ENCODE measurements at places on chromosomes 1 and 21.

GRCh38 chr1:145858901-145859490 lies at the start of gene PIAS3:
Gene PIAS3, minus strand, starts transcription at chr1:145859081. Its CDS starts 91 bp downstream, at chr1:145858990.
- DNase-seq = peak; percentile 98

GRCh38 chr1:184190616-184191015 lies 139.1 kb downstream of the TSEN15 start:
- DNase-seq = peak; percentile 65

DNA sequence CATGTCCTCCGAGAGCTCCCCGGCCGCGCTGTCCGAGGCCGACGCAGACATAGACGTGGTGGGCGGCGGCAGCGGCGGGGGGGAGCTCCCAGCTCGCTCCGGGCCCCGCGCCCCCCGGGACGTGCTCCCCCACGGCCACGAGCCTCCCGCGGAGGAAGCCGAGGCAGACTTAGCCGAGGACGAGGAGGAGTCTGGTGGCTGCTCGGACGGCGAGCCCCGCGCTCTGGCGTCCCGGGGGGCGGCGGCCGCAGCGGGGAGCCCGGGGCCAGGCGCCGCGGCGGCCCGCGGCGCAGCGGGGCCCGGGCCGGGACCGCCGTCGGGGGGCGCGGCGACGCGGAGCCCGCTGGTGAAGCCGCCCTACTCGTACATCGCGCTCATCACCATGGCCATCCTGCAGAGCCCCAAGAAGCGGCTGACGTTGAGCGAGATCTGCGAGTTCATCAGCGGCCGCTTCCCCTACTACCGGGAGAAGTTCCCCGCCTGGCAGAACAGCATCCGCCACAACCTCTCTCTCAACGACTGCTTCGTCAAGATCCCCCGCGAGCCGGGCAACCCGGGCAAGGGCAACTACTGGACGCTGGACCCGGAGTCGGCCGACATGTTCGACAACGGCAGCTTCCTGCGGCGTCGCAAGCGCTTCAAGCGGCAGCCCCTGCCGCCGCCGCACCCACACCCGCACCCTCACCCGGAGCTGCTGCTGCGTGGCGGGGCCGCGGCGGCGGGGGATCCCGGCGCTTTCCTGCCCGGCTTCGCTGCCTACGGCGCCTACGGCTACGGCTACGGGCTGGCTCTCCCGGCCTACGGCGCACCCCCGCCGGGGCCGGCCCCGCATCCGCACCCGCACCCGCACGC lies 547 bp downstream of the FOXD2 start:
- peak; percentile 34 for DNase-seq

- DNase-seq = no peak
These were observed 26.7 kb downstream of the HLX start for GRCh38 chr1:220905650-220906560.

DNA sequence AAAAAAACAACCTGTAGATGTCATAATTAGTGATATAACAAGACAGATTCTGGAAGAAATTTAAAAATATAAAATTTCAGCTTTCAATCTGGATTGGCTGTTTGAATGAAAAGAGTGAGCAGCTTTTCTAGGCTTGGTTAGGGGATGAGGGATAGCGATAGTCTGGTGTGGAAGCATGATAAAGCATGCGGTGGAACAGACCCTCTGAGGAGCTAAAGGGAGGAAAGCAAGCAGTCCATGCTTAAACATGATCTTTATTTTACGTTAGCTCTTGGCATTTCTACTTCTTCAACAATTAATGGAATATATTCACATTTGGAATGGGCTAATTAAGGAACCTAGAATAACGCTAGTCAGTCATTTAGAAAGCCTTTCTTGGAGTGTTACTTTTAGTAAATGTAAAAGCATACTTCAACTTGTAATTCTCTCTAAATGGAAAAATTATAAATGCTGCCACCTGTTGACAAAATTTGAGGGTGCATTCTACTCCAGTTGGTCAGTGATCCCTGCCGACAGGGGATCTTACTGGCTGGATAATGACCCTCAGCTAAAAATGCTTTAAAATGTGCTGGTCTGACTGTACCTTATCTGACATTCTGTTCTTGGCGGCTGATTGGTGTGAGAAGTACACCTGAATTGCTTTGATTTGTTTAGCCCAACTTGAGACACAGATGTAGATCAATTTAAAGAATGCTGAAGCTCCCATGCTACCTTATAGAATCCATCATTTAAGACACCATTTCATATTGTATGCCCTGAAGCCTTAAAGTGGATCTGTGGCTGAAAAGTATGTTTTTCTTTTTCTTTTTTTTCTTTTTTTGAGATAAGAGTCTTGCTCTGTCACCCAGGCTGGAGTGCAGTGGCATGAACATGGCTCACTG lies 61.2 kb downstream of the AK4 start:
- DNase-seq = peak; percentile 60

GRCh38 chr1:110956586-110956985 lies 7.1 kb downstream of the LRIF1 start:
- no peak for DNase-seq

DNA sequence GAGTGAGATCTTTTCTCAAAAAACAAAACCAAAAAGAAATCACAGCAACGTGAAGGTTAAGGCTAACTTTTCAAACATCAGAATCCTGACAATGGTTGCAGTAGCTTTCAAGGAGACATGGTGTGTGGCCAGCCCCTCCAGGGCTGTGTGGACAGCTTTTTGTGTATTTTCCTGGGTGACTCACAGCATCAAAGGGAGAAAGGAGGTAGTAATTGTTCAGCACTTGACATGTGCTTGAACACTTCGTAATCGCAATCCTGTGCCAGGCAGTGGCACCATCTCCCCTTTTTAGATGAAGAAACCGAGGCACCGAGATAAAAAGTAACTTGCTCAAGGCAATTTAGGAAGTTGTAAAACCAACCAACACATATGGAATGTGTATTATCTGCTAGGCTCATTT lies 10.3 kb downstream of the NBL1 start:
- no peak for DNase-seq

DNA sequence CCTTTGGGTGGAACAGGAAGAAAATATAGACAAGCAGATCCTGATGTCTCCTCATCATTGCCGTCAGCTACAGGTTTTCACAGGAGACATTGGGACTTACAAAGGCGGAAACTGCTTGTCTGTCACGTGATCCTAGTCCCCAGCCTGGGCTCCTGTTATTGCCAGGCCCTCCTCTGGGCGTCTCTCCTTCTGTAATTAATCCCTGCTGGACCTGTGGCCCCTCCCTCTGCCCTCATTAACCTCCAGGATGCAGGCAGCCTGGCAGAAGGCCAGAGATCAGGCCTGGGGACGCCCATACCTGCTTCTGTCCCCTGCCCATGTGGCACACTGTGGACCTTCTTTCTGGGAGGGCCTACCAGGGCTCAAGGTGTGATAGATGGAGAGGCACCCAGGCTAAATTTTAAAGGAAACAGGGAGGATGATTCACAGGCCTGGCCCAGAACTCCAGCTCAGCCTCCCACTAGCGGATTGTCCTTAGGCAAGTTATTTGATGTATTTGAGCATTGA lies 2.4 kb downstream of the S100A5 start:
- DNase-seq = peak; percentile 97

- DNase-seq = no peak
These were observed 34.6 kb downstream of the RUNX3 start for GRCh38 chr1:24895511-24895910.

DNA sequence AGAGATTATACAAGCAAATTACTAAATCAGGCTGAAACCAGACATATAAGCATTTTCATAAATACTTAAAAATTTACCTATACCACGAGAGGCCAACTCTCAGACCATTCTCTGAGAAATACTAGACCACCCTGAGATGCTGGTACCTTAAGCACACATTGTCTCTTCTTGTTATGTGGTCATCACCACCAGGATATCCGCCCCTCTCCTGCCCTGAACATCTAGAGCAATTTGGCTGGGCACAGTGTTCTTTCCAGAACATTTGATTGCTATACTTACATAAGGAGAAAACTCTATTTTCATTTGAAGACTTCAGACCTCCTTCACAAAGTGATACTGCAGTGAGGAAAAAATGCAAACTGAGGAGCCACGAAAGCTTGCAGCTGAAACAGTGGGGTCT lies 36.2 kb upstream of the DUSP10 start:
- no peak for DNase-seq

DNA sequence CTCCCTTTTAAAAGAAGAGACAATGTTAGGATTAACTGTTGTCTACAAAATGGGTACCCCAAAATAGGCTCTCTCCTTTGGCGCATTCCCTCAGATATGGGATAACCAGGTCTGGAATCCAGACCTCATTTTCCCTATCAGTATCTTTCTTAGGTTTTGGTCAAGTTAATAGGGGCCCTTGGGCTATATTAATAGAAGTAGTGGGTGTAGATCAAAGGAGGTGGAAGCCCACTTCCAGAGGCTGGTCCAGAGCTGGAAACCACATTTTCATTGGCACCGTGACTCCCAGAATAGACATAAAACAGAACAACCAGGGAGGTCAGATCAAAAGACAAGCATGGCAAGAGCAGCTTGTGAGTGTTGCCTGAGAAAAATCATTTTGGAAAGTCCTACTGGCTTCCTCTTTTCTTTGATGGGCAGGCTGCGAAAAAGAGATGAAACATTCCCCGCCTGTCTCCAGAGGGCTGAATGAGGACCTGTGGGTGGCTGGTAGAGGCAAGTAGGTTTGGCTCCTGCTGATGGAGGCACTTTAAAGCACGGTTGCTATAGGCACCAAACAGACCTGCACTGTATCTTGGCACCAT lies 25.8 kb upstream of the KIF21B start:
- DNase-seq = no peak

DNA sequence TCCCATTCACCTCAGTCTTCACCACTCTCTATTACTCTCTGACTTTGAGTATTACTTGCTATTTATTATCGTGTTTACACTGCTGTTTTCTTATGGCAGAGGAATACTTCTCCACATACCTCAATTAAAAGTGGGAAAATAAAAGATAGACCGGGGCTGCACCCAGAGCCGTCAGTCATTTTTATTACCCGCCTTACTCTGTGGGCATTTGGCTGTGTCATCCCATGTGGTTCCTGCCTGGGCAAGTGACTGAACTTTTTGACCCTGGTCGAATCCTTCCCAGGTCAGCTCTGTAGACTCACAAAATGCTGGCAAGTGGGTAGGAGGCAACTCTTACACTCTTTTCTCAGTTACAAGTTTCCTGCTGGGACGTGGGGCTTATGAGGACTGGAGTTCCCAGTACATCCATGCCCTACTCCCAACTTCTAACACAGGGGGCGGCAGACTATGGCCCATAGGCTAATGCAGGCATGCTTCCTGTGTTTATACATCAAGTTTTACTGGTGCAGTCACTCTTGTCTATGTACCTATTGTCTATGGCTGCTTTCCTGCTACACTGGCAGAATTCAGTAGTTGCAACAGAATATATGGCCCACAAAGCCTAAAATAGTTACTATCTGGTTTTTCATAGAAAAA lies 69.5 kb upstream of the KCND3 start:
- no peak for DNase-seq

DNA sequence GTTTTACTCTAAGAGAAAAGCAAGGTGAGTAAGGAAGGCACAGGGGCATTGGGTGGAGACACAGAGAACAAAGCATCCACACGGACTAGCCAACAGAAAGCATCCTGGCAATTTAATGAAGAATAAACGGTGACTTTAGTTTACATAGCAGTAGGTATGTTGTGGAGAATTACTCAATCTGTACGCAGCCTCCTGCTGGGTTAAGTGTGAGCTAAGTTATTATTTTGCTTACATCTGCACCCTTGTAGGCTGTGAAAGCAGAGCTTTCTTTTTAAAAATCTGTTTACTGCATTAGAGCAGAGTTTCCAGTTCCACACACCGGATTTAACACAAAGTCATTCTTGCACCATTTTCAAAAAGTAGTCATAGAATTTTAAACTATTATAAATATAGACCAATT lies 144.5 kb downstream of the AKT3 start:
- DNase-seq = no peak

GRCh38 chr1:13730751-13731482 lies 30.9 kb downstream of the PRDM2 start:
- DNase-seq = no peak

- no peak for DNase-seq
These were observed 273.1 kb downstream of the TTLL7 start for GRCh38 chr1:83725735-83726360.

- DNase-seq = peak; percentile 78
These were observed 28.2 kb downstream of the STPG1 start for GRCh38 chr1:24385160-24385940.

GRCh38 chr1:166785987-166786386 lies 53.3 kb upstream of the POGK start:
- no peak for DNase-seq

GRCh38 chr1:151251656-151252470 lies 2.7 kb upstream of the PSMD4 start:
- DNase-seq = peak; percentile 95

- DNase-seq = no peak
These were observed 10.9 kb downstream of the GAS5 start for GRCh38 chr1:173856903-173857302.

- DNase-seq = peak; percentile 58
These were observed 8.2 kb downstream of the PAFAH2 start for GRCh38 chr1:25989440-25990234.

GRCh38 chr21:41680444-41681347 lies 86.2 kb downstream of the RIPK4 start:
- no peak for DNase-seq

- DNase-seq = peak; percentile 50
These were observed 135.5 kb downstream of the MIS18A start for GRCh38 chr21:32143241-32143939.

DNA sequence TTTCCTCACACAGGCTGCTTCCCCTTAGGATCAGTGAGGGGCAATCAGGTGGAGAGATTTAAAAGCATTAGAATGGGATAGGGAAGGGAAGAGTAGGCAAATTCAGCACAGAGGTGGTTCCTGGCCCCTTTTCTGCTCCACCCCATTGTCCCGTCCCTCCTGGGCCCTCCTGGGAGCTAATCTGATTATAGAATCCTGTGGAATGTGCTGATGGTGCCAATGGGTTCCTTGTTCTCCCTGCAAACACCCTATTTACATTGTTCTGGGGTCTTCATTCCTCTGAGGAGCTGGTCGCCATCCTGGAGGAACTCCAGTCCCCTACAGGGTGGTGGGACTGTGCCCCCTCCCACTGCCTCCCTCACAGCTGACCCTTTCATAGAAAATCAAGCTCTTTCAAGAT lies 34.4 kb upstream of the LRP8 start:
- peak; percentile 50 for DNase-seq

- DNase-seq = no peak
These were observed 10.2 kb downstream of the TAS1R2 start for GRCh38 chr1:18849261-18849711.

DNA sequence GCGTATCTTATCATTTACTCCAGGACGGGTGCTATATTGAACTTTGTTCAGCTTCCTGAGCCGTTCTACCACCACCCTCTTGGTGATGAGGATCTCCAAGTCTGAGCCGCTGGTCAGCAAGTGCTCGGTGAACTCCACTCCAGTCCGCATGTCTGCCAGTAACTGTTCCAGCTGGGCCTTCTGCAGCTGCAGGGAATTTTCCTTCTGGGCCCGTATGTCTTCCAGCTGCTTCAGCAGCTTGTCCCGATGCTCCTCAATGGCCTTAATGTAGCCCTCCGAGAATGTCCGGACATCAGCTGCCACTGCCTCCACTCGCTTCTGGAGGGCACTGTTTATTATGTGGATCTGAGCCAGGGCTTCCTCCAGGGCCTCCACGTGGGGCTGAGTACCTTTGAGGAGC lies 3.4 kb downstream of the TRIM45 start:
- DNase-seq = no peak

GRCh38 chr1:117657031-117657430 lies 51.2 kb downstream of the TENT5C start:
- peak; percentile 14 for DNase-seq

GRCh38 chr1:59917026-59917784 lies 9.4 kb downstream of the CYP2J2 start:
- no peak for DNase-seq
